ENCODE measurements at places on chromosomes 2 and 18.

- DNase-seq: no peak
Measured at GRCh38 chr2:112601754-112602153, 17.3 kb downstream of the CHCHD5 start.

- DNase-seq: no peak
Measured at GRCh38 chr2:112662704-112663103, 17.0 kb downstream of the SLC20A1 start.

DNA sequence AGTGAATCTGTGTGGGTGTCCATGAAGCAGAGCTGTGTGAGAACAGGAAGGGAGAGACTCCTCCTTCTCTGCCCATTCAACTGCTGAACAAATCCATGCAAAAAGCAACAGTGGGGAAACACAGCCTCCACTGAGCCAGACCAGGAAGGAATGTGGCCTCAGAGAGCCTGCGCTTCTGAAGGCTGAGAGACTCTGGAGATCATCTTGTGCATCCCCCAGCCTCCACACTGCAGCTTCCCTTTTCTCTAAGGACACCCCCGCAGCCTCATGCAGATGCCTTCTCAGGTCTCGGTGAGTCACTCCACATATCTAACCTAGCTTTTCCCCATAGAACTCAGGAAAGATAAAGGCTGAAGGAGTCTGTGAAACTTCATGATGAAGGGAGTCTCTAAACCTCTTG lies 402.9 kb downstream of the TNS1 start:
- DNase-seq: no peak

DNA sequence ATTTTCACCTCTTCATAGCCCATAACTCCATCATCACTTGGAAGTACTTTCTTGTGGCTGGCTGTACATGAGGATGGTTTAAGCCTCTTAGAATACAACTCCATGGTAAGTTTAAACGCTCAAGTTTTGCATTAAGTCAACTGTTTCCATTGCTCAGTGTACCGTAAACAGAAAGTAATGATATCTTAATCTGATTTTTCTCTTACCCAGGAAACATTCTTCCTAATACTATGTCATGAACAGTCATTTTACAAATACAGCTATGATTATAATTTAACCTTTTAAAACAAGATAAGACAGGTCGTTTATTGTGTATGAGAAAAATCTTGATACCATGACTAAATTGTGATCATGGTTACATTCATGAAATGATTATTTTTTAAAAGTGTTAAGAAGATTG lies 11.6 kb upstream of the DYNC2LI1 start:
- DNase-seq: peak; percentile 31

Measured in small intestine (tissue), 16 donors.